ENCODE measurements at places on chromosomes 13 and 19. TPM values are rescaled to one million over a fixed set of nuclear protein-coding genes. Genes with fewer than 3 reads are reported as not detected.

DNA sequence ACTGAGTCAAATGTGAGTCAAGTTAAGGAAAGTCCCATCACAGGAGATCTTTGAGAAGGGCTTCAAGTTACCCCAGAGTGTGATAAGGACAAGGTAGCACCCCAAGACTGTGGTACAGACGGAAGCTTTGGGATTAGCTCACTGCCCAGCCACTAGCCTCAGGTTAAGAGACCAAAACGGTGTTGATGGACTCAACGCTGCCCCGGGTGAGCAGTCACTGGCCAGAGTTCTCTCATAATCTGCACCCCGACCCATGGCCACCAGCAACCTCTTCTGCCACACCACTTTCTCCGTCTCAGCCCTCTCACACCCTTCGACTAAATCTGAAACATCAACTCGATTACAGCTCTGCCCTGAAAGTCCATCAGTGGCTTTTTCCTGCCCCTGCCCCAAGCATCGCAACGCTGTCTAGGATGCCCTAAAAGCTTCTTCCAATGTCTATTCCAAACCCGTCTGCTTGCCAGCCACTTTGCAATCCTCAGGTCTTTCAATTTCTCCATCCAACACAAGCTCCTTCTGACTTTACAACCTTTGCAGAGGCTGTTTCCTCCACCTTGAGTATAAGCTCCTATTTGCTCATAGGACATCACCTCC, 5.6 kb downstream of the HNRNPL start:
- H3K27me3 ChIP-seq = no peaks in the 10 kb centered on the region
- DNase-seq = no peak
- no peak overlapping the region for H3K4me3 ChIP-seq
- H3K36me3 ChIP-seq = peaks cover 93% of the 10 kb centered on the region

DNA sequence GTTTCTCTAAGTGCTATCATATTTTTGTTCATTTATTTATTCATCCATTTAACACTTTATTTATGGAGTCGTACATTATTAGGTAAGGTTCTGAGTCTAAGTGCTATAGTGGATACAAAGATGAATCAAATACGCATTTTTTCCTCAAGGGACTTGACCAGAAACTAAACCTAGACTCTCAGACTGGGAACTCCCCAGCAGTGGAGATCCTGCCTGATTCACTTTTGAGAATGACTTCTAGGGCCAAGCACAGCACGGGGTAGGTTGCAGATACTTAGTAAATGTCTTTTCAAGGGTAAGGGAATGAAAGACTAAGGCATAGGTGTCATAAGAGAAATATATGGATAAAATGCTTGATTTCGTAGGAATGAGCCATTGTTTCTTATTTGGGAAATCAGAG, 7.2 kb downstream of the DNAJC15 start:
- no peak overlapping the region for H3K4me3 ChIP-seq
- no peaks in the 10 kb centered on the region for H3K27me3 ChIP-seq
- peaks cover 15% of the 10 kb centered on the region for H3K36me3 ChIP-seq
- H3K27ac ChIP-seq = no peak overlapping the region

- DNase-seq = no peak
- no peaks in the 10 kb centered on the region for H3K27me3 ChIP-seq
- H3K4me1 ChIP-seq = peaks cover 2% of the 10 kb centered on the region
- H3K4me3 ChIP-seq = no peak overlapping the region
Measured at GRCh38 chr13:46575818-46576221, 22.9 kb downstream of the LRCH1 start.

GRCh38 chr19:30784850-30785457, 412.8 kb downstream of the ZNF536 start:
- H3K27ac ChIP-seq = no peak overlapping the region
- H3K27me3 ChIP-seq = peaks cover 9% of the 10 kb centered on the region
- no peaks in the 10 kb centered on the region for H3K4me1 ChIP-seq
- no peaks in the 10 kb centered on the region for H3K36me3 ChIP-seq

DNA sequence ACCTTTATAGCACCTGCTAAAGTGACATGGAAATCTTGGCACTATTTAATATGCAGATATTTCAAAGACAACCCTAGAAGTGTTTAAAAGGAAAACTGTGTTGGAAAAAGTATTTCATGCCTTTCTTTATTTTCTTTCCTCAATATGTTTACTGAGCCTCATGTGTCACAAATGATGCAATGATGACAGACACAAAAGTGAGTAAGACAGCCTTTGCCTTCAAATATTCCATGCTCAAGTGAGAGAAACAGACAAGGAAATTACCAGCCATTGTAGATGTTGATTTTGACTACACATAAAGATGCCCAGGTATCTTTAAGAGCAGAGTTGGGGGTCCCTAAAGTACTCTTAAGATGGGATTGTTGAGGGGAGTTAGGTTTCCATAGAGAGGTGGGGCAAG, 48.0 kb upstream of the TPP2 start:
- no peak overlapping the region for H3K27ac ChIP-seq
- no peak for DNase-seq
- H3K4me3 ChIP-seq = no peak overlapping the region
- H3K36me3 ChIP-seq = no peaks in the 10 kb centered on the region

DNA sequence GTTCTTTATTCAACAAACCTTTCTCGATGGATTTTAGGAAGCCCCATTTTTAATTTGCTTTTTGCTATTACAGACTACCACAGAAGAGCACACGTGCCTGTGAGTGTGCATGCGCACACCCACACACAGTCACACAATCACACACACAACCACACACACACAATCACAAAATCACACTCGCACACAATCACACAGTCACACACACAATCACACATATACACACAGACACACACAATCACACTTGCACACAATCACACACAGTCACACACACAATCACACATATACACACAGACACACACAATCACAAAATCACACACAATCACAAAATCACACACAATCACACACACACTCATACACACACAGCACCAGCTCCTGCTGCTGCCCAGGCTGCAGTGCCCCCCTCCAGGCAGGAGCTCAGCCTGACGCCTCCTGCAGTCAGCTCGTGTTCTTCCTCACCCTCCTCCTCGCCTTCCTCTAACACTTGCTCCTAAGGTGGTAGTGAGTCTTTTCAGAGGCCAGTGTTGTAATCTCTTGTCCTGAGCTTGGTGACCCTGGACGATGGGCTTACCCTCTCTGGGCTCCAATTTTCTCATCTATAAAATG, 125.0 kb upstream of the SOX1 start:
- no peaks in the 10 kb centered on the region for H3K4me1 ChIP-seq
- no peaks in the 10 kb centered on the region for H3K36me3 ChIP-seq
- H3K27ac ChIP-seq = no peak overlapping the region
- no peak overlapping the region for H3K4me3 ChIP-seq

DNA sequence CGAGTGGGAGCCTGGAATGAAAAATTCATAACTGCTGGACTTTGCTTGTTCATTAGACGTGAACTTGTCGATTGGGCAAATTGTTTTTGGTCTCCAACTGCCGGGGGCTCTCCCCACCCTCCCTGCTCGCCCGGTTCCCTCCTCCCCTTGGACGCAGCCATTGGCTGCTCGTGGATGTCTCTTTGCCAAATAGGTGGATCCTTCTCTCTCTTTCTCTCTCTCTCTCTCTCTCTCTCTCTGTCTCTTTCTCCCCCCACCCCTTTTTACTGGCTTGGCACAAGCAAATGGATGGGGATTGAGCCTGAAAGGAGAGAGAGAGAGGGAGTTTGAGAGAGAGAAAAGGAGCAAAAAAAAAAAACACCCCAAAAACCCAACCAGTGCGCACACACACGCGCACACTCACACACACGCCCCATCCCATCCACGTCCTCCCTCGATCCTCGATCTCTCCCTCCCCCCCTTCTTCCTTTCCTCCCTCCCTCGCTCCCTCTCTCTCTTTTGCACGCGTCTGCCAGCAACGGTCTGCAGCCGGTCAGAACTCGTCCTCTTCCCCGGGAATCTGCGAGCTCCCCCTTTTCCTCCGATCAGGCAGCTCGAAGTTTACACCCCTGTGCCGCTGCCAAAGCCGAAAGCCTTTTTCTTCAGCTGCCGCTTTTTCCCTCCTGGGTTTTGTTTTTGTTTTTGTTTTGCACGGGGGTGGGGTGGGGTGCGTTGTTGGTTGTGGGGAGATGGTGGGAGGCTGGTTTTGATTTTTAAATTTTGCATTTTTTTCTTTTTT, 27.8 kb downstream of the NFIX start:
- DNase-seq = peak; percentile 71
- H3K4me1 ChIP-seq = peaks cover 3% of the 10 kb centered on the region
- H3K36me3 ChIP-seq = no peaks in the 10 kb centered on the region

DNA sequence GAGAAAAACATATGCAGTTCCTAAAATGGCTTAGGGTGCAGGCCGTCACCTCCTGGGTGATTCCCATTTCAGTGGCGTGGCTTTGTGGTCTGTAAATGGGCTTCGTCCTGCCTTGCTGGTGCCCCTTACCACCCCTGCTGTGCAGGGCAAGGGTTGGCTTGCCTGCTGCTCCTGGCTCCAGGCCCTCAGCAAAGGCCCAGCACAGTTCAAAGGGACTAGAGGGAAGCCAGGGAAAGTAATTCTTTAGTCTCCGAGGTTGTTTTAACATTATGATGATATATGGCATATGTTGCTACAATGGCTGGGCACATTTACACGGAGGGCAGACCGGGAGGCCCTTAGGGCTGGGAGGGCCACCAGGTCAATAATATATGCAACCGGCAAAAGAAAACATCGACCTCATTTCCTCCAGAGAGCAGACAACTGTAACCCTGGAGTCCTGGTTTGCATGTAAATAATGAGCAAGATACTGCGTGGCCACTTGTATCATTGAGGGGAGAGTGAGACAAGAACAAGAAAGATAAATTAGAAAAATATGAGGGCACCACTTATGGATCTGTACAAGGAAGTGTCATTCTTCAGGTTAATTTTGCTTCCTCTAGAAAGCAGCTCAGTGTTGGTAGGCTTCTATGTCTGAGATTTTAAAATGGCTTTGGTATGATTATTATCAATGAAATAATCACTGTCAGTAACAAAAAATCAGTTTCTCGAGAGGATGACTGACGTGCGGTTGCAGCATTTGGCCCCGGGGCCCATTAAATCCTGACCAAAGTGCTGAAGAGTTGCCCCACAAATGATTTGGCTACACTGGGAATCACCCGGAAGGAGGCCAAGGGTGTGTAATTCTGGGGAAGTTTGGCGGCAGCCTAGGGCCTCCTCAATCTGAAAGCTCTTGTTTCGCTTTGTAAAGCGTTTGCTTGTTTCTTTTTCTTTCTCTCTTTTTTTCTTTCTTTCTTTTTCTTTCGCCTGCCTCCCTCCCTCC, 32.8 kb upstream of the URI1 start:
- no peak overlapping the region for H3K4me3 ChIP-seq
- no peaks in the 10 kb centered on the region for H3K27me3 ChIP-seq
- H3K4me1 ChIP-seq = no peaks in the 10 kb centered on the region
- H3K27ac ChIP-seq = no peak overlapping the region
- H3K36me3 ChIP-seq = no peaks in the 10 kb centered on the region

DNA sequence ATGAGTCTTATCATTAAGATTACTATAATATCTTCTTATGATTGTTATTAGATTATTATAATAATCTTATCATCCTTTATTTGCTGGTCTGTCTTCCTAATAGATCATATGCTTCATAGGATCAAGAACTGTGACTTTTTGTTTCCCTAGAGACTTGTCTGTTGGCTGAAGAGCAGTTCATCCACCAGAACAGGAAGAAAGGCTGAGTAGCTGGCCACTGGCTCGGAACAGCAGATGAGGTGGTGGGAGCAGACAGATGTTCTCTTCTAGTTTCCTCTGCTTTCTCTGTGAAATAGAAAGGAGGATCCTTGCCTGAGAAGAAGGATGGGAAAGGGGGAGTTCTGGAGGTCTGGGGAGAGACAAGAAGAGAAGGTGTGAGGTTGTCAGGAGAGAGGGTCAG, 120.0 kb downstream of the CCNA1 start:
- DNase-seq = no peak
- no peaks in the 10 kb centered on the region for H3K4me1 ChIP-seq
- H3K4me3 ChIP-seq = no peak overlapping the region
- H3K27me3 ChIP-seq = no peaks in the 10 kb centered on the region
- H3K36me3 ChIP-seq = no peaks in the 10 kb centered on the region
- no peak overlapping the region for H3K27ac ChIP-seq

- H3K27ac ChIP-seq = no peak overlapping the region
- H3K4me1 ChIP-seq = no peaks in the 10 kb centered on the region
- peaks cover 24% of the 10 kb centered on the region for H3K36me3 ChIP-seq
- no peak overlapping the region for H3K4me3 ChIP-seq
- no peak for DNase-seq
Measured at GRCh38 chr13:93765062-93765461, 538.5 kb downstream of the GPC6 start.

DNA sequence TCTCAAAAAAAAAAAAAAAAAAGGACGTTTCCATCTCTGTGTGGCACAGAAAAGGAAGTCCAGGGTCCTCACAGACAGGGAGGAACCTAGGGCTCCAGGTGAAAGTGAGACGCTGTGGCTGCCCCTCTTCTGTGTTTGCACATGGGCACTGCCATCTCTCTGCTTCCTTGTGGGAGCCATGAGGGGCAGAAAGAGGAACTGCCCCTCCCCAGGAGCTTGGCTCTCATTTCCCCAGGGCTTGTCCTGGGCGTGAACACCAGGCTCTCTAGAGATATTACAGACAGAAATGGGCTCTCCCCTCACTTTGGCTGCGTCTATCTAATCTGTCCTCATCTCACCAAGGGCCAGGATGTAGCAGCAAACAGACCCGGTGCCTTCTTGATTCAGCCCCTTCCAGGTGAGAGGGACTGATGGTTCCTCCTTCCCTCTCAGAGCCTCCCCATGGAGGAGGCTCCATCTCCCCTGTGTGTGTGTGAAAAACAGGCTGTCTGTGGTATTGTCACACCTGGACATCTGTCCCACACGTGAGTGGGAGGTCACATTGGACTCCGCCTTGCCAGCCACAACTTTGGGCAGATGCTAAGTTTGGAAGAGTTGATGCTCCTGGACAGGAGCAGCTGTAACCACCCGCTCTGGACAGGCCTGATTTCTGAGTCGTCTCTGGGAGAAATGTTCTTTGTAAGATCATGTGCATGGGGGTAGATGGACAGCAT, 840 bp upstream of the LILRA4 start:
- H3K36me3 ChIP-seq = no peaks in the 10 kb centered on the region
- no peaks in the 10 kb centered on the region for H3K4me1 ChIP-seq
- no peak for DNase-seq
- no peak overlapping the region for H3K27ac ChIP-seq
- H3K27me3 ChIP-seq = no peaks in the 10 kb centered on the region

- H3K4me3 ChIP-seq = no peak overlapping the region
- DNase-seq = no peak
- peaks cover 37% of the 10 kb centered on the region for H3K36me3 ChIP-seq
- H3K27ac ChIP-seq = no peak overlapping the region
- H3K4me1 ChIP-seq = no peaks in the 10 kb centered on the region
Measured at GRCh38 chr13:95262837-95263384, 38.3 kb downstream of the ABCC4 start.

DNA sequence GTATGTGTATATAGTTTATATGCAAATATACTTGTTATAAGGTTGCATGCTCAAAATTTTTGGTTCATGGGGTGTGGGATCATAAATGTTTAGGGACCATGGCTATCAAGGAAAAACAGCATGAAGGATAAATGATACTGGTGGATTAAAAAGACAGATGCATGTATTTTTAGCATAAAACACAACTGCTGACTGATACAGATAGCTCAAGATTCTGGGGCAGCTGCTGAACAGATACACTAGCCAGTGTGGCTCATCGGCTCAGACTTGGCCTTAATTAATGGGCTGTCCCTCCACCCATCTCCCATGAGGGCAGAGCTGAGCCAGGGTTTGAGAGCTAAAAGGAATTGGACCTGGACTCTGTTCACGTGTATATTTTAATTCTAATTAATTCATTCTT, 11.4 kb downstream of the ALOX5AP start:
- no peak overlapping the region for H3K4me3 ChIP-seq
- no peak for DNase-seq
- no peaks in the 10 kb centered on the region for H3K27me3 ChIP-seq
- H3K4me1 ChIP-seq = peaks cover 5% of the 10 kb centered on the region
- no peak overlapping the region for H3K27ac ChIP-seq

Gene FUT3
- total RNA-seq = 1.3 TPM

Gene NXNL1
- total RNA-seq = not detected

Gene ZNF283
- total RNA-seq = 6.8 TPM

Gene KCNN1
- 8.2 TPM for total RNA-seq

Gene TNFRSF19
- 9.2 TPM for total RNA-seq

Gene ZNF221
- total RNA-seq = 11.8 TPM

Gene AMER2
- total RNA-seq = 0.02 TPM

Data from endodermal cell (in vitro differentiated cells).